ENCODE measurements at places on chromosomes 4 and X. TPM values are rescaled to one million over a fixed set of nuclear protein-coding genes. Genes with fewer than 3 reads are reported as not detected.

- no peak for DNase-seq
Observed at GRCh38 chr4:143654571-143654970, 45.9 kb downstream of the FREM3 start.

- no peak for DNase-seq
Observed at GRCh38 chrX:40281336-40282005, 183.7 kb upstream of the BCOR start.

DNA sequence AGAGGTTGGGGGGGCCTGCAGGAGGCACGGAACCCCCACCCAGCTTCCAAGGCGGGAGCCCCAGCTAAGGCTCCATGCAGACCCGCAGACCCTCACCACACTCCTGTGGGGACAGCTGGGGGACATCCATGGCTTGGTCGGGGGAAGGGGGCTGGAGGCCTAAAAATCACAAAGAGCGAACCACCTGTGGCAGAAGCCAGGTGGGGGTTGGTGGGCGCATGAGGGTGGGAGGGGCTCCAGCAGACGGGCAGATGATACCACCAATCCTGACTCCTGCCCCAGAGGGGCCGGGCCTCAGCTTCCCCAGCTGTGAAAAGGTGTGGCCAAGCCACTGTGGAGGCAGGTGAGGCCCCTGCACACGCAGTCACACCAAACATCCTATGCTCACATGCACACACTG, 111.6 kb downstream of the FAM53A start:
- DNase-seq, result no peak

Gene IL15
- total RNA-seq, result 9.1 TPM

- DNase-seq, result peak; percentile 24
Observed at GRCh38 chrX:46561824-46562657, 11.5 kb upstream of the CHST7 start.

GRCh38 chrX:147550217-147550616, 361.5 kb upstream of the FMR1 start:
- DNase-seq, result peak; percentile 16

DNA sequence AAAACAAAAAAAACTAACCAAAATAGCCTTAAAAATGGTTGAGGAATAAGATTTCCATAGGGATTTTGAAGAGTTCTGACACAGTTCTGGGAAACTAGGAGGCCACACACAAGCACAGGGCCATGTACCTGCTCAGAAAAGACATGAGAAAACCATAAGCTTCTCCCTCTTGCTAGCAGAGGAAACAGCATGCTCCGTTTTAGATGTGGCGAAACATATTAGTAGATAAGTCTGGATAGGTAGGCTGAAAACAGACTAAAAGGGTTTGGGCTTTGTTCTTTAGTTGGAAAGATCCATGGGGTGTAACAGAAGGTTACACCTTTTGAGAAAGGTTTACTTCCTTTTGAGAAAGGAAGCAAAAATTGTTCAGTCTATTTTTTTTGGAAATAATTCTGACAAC, 10.9 kb downstream of the VSIG4 start:
- DNase-seq, result no peak

GRCh38 chr4:100929758-100930157, 411.9 kb upstream of the EMCN start:
- DNase-seq, result no peak

GRCh38 chr4:160717848-160718247, 1446.0 kb downstream of the FSTL5 start:
- DNase-seq, result no peak

- DNase-seq, result peak; percentile 92
Observed at GRCh38 chr4:52861879-52862616, at the start of gene RASL11B. Gene RASL11B, plus strand, starts transcription at chr4:52862317. Its CDS starts 191 bp downstream, at chr4:52862508.

Gene PARM1
- total RNA-seq, result 29.5 TPM

- DNase-seq, result no peak
Observed at GRCh38 chr4:16197876-16198665, 28.2 kb downstream of the TAPT1 start.

Gene RHOXF2B
- not detected for total RNA-seq

DNA sequence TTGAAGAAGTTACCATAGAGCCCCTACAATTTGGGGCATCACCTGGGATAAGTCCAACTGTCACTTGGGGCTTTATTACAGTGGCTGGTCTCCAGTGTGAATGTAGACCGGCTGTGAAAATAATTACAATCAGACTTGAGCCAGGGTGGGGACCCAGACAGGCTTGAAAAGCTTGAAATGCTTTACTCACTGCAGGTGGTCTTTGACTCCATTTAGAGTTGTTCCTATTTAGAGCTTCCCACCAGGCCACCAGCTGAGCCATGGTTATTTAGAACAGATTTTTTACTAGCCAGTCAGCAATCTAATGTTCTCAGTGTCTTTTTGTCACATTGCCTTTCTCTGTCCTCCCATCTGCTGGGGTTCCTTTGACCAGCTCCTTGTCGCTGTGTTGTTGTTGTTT, 5.7 kb downstream of the ARHGAP10 start:
- DNase-seq, result no peak
